ENCODE measurements at places on chromosomes 2 and 18. TPM values are rescaled to one million over a fixed set of nuclear protein-coding genes. Genes with fewer than 3 reads are reported as not detected.

The GKN2 gene
- total RNA-seq: not detected

The CSRNP3 gene
- 0.57 TPM for total RNA-seq

The POTEJ gene
- not detected for total RNA-seq

The PSTPIP2 gene
- 5.7 TPM for total RNA-seq

The ALPI gene
- total RNA-seq: not detected

The PDE11A gene
- under 0.01 TPM for total RNA-seq
